ENCODE measurements at places on chromosomes 5 and 9.

DNA sequence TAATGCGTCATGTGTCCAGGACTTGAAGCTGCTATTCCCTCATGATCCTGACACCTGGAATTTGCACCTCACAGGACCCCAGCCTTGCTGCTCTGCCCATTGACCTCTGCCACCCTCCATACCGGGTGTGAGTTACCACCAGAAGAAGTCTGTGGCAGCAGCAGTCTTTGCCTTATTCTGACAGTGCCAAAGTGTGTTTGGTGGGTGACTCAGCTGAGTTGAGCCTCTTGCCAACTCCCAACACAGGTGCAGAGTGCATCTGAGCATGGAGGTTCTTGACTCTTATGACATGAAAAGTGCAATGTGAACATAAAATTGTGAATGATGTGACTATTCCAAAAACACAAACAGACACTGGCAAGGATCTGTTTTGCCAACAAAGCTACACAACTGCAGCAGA, 1166.5 kb upstream of the CDH18 start:
- no peak for DNase-seq

DNA sequence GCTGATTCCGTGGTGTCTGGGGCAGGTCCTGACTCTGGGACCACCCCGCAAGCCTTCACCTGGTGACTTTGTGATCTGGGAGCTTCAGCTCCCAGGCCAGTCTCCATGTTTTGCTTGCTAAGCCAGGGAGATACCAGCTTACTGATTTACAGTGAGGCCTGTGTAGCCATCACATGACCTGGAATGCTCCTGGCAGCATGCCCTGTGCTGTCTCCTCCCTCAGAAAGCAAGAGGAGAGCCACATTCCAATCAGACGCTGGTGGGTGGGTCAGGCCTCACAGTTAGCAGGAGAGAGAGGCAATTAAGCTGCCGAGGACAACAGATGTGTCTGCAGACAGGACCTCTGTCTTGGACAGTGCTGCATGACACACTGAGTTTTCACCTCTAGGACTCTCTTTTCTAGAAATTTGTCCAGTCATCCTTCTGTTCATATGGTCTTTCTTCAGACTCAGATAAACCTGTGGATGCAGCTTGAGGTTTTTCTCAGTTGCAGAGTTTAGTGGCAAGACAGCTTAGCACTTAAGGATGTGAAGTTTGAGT, 24.4 kb upstream of the GRPEL2 start:
- peak; percentile 6 for DNase-seq

- peak; percentile 81 for DNase-seq
Observed at GRCh38 chr9:134301387-134302129, 24.7 kb upstream of the RXRA start.

GRCh38 chr5:38466424-38467189, 89.8 kb downstream of the LIFR start:
- DNase-seq = no peak

DNA sequence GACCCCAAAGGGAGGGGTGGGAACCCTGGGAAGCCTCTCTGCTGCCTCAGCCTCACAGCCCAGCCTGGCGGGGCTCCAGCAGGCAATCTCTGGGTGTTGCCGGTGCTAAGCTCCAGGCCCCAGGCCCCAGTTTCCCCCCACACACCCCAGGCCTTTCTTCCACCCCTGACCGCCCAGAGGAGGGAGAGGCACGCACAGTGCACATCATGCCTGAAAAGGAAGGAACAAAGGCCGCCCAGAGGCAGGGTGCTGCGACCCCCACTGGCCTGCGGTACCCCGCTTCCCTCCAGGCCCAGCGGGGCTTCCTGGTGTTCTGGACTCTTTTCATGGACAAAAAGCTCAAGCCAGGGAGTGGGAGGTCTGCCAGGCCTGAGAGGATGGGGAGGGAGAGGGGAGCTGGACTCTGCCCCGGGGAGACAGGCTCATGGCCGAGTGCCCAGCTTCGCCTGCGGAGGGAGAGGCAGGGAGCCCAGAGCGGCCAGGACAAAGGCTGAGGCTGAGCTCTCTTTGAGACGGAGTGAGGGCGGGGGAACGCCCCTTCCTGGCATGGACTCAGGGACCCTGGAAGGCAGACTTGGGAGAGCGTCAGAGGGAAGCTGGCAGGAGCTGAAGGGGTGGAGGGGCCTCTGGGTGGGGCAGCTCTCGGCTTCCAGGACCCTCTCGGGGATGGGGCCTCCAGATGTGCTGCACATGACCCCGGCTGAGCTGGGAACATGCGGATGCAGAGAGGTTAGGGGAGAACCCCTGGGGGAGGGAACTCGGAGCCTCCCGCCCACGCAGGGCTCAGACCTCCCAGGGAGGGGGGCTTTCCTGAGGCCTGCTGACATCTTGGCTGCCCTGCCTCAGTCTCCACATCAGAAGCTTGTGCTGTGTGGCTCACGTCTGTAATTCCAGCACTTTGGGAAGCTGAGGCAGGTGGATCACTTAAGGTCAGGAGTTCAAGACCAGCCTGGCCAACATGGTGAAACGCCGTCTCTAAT, 1.8 kb upstream of the ENTPD2 start:
- no peak for DNase-seq

DNA sequence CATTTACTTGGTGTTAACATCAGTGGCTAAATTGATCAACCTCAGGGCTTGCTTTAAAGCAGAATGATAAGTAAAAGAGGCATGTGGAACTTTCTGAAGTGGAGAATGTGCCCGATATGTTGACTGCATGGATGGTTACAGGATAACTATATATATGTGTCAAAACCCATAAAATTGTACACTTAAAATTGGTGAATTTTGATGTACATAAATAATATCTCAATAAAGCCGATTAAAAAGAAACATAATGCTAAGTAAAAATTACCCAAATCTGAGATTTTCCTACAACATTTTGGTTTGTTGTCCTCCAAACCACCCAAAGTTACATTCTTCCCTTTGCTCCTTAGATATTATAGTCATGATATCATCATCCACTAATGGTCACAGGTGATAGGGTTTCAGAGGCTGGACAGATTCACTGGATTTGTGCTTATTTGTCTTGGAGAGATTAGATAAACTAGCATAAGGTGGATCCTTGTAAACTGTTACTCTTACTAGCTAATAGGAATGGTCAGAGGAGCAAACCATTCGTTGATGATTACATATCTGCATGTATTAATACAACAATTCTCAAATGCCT, 119.7 kb upstream of the RPS23 start:
- DNase-seq = no peak

GRCh38 chr5:31153521-31153920, 40.0 kb upstream of the CDH6 start:
- DNase-seq = no peak

DNA sequence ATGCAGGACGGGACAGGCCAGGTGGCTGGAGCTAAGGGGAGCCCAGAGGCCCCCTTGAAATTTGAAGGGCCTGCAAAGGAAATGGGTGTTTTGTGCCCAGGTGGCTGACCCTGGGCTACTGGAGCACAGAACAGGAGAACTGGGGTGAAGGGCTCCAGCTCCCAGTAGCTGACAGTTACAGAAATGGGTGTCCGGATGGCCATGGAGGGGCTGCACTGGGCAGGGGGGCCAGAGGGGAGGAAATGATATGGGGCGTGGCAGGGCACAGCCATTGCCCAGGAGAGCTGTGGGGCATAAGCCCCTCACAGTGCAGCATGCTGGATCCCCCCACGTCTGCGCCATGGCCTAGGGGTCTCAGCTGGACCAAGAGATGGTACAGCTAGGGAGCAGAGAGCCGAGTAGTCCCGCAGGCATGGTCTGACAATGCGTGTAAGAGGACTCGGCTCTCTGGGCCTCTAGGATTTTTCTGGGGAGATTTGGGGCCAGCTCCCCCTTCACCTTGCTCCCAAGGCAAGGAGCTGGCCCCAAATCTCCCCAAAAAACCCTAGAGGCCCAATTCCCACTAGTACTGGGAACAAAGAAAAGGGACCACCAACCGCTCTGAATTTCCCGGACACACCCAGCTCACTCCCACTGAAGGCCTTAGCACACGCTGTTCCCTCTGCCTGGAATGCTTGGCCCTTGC, 7.9 kb upstream of the CARD19 start:
- no peak for DNase-seq

DNA sequence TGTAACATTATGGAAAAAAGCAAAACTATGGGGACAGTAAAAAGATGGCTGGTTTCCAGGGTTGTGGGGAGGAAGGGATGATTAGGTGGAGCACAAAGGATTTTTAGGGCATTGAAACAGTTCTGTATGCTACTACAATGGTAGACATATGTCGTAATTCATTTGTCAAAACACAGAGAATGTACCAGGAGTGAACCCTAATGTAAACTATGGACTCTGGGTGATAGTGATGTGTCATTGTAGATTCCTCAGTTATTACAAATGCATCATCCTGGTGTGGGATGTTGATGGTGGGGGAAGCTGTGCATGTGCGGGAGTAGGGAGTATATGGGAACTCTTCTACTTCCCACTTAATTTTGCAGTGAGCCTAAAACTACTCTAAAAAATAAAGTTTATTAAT, 135.0 kb upstream of the GABRP start:
- DNase-seq = no peak

DNA sequence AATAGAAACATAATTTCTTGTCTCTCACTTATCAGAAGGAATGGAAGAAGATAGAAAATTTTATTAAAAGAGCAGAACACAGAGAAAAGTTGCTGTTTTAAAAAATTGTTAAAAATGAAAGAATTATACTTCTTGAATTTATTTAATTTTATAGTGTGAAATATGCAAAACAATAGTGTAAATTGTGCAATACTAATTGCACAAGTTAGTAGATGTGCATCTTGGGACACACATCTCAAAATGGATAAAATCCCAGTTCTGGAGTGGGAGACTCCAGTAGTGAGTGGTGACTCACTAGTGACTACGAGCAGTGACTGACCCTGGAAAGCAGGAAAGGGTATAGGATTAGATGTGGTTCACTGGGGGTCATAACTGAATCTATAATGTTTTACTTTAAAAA, 223.2 kb downstream of the MSX2 start:
- no peak for DNase-seq

GRCh38 chr5:142114687-142115086, 6.1 kb downstream of the NDFIP1 start:
- DNase-seq = no peak

- peak; percentile 24 for DNase-seq
Observed at GRCh38 chr5:64074533-64074932, 91.1 kb upstream of the RNF180 start.

GRCh38 chr9:134869554-134870300, 10.9 kb upstream of the FCN2 start:
- DNase-seq = no peak

All from activated CD4-positive, alpha-beta T cell treated with anti-CD3 and anti-CD28 coated beads, Interleukin-2, Interleukin-4, amounts not matched to agents 100 ng/mL and 50 ng/mL, durations not matched to agents 16 hours and 8 hours (primary cell).